ENCODE measurements at places on chromosomes 7 and 10.

DNA sequence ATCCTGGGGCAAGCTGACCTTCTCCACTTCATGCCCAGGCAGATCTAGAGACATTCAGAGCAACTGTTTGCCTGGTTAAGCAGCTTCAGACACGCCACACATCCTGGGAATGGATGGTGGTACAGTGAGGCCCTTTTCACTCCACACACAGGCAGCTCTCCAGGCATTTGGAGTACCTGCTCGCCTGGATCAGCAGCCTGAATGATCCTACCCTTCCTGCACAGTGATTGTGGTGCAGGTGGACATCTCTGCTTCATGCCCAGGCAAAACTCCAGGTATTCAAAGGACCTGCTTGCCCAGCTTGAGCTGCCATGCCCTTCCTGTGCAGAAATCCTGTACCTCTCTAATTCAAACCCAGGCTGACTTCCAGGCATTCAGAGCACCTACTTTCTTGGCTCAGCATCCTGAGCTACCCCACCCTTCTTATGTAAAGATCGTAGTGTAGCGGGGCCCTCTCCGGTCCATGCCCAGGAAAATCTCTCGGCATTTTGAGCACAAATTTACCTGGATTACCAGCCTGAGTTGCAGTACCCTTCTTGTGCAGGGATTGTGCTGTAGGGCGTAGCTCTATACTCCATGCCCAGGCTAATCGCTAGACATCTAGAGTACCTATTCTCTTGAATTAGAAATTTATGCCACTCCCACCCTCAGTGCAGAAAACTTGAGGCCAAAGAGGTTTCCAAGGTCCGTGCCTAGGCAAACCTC, 972.8 kb downstream of the ANKRD7 start:
- DNase-seq: no peak

GRCh38 chr7:114901771-114902170, 20.1 kb upstream of the MDFIC start:
- no peak for DNase-seq

DNA sequence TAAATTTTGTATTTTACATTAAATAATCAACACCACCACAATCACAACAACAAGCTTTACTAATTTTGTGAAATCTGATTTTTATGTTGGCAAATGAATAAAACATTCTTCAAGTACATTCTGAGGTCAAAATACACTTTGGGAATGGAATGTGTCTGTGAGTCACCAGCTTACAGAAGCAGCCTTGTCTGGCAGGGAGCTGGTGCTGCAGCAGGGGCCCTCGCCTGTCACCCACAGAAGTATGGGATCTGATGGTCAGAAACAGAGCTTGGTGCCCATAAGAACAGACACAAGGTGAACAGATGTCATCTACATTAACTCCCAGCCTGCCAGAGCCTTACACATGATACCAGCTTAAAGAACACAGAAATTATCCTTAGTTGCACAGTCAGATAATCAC, 496.9 kb downstream of the CCSER2 start:
- DNase-seq: no peak

GRCh38 chr7:142776206-142776844, 5.6 kb downstream of the PRSS2 start:
- DNase-seq: peak; percentile 64

DNA sequence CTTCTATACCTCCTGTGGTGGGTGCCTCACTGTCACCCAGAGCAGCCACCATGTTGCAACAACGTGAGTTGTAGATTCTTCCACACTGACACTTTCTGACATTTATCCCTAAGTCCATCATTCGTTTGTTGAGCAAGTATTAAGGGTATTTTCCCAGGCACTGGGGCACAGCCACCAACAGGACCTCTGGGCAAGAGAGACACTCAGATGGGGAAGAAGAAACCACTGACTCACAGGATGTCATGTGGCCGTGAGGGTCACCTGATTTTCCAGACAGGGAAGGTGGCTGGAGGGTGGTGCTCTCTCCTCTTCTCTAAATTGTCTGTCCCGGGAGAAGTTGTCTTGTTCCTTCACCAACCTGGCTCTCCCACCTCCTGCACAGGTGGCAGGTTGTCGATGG, 51.7 kb upstream of the PPIF start:
- DNase-seq: no peak

GRCh38 chr10:132685101-132685891, 100.7 kb downstream of the NKX6-2 start:
- DNase-seq: no peak

GRCh38 chr7:82331234-82331633, 112.3 kb downstream of the CACNA2D1 start:
- DNase-seq: no peak

DNA sequence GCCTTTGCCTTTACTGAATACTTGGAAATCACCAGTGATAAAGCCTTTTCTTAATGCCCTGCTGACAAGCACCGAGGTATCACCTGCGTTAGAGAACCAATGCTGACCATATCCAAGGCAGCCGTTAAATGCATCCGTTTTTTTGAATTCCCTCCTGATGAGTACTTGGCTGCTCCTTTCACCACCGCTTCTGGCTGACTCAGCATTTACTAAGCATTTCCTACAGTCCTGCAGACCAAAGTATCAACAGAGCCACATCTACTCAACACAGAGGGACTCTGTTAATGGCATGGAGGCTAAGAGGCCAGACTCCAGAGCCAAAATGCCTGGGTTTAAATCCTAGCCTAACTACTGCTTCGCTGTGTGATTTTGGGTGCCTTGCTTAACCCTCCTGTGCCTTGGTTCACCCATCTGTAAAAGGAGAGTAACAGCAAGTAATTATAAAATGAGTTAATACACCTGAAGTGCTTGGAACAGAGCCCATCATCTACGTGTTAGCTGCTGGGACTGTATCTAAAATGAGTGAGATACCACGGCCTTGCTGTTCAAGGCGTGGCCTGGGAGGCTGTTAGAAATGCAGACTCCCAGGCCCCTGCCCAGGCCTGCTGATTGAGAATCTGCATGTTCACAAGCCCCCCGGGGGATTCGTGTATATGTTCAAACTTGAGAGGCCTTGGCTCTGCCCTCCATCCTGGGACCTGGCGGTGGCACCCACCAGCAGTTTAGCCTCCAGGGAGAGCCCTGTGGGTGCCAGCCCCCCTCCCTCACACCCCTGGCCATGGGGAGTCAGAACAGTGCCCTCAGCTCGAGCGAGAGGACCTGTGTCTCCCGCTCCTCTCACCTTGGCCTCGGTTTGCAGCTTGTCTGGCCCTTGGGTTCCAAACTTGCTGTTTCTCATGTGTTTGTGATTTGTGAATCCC, 30.8 kb upstream of the EFCAB10 start:
- DNase-seq: no peak

DNA sequence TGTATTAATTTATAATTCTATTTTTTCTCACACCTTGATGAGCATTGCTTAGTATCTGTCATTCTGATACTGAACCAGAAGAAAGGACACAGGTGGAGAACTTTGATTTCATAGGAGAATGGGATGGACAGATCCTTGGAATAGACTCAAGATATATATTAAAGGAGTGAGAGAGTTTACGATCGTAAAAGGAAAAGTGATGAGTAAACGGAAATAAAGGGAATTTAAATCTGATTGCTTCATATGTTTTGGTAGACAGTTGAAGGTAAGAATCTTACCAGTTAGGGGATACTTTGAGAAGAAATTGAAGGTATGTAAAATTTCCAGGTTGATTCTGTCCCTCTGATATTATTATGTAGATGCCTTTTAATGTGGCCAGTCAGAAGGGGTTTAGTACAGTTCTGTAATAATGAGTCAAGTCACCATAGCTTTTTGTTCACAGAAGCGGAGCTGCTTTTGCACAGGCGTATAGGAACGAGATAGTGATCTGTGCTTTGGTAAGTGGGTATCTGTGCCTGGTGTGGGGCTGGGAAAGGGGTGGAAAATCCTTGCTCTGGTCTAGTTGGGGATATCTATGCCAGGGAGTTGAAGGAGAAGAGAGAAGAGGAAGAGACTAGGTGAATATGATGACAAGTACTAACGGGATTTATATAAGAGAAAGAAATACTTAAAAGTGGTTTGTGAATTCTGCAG, 15.4 kb downstream of the SP4 start:
- no peak for DNase-seq

DNA sequence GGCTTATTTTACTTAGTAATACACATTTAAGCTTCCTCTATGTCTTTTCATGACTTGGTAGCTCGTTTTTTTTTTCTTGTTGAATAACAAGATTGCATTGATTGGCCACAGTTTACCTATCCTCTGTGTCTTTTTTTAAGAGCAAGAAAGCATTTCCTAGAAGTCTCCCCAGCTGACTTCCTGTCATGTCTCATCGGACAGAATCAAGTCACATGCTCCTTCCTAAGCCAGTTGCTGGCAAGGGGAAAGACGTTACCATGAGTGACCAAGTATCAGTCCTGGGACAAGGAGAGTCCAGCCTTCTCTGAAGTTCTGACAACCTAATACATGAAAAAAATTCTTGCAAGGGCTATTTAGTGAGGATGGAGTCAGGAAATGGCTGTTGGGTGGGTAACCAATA, 24.9 kb upstream of the SFRP5 start:
- DNase-seq: no peak

Data from cerebellar nuclear complex (tissue), 1 donor.